ENCODE measurements at places on chromosomes 7 and 10. TPM values are rescaled to one million over a fixed set of nuclear protein-coding genes. Genes with fewer than 3 reads are reported as not detected.

Gene FAM25G
- total RNA-seq = not detected

Gene ITGA8
- total RNA-seq = 18.8 TPM

Gene FZD8
- 23.8 TPM for total RNA-seq

Gene NSMCE4A
- 58.7 TPM for total RNA-seq

Gene C10orf62
- total RNA-seq = 0.82 TPM

DNA sequence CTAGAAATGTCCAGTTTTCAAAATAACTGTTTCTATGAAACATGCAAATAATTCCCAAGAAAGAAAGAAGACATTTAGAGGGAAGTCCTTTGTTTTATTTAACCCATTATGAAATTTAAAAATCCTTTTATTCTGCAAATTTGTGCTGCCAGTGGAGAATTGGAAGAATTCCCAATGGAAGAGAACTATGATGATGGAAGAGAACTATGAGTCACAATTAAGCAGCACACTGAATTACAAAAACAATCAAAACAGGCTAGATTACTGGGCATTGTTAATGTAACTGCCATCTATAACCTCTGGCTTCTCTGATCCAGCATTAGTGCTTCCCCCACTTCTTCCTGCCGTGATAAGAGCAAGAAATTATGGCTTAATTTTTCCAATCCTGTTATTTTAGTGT lies 126.2 kb upstream of the FEZF1 start:
- no peak for DNase-seq

- no peak for DNase-seq
Measured at GRCh38 chr10:80443531-80443974, 10.6 kb upstream of the TSPAN14 start.

GRCh38 chr10:8815969-8816368 lies 761.5 kb downstream of the GATA3 start:
- no peak for DNase-seq

DNA sequence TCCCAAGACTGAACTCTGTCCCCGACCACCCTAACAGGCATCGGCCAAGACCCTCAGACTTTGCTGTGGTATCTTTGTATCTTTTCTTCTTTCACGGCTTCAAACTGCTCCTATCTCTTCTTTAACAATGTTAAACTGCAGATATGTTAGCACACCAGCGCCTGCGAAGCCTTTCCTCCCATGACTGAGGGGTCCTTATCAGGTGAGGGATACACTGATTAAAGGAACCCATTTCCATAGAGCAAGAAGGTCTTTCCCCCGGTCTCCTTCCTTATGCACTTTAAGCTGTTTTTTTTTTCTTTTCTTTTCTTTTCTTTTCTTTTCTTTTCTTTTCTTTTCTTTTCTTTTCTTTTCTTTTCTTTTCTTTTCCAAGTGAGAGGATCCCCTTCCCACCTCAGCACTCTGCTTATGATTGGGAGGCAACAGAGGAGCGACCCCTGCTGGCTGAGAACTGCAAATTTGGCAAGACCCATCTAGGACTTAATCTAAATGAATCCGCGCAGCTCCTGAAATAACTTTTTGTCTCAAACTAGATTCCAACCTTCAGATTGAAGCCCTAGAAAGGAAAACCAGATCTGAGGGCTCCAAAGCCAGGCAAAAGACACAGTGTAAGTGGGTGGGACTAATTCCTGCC lies 109.9 kb downstream of the ITGB8 start:
- no peak for DNase-seq

DNA sequence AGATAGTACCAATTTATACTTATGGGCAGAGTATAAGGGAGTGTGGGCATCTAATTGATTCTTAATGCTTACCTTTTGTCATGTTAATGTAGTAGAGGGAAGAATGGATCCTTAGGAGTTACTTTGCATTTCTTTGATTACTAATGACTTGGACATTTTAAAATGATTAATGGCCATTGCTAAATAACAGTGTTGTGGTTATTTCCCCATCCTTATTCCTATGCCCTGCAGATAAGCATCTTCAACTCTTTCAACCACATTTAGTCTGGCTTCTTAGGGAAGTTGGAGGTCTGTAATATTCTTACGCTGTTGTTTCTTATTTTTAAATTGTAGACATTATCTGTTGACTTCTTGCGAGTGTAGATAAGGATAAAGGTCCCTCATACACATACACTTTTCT lies 37.2 kb downstream of the KAT6B start:
- no peak for DNase-seq

DNA sequence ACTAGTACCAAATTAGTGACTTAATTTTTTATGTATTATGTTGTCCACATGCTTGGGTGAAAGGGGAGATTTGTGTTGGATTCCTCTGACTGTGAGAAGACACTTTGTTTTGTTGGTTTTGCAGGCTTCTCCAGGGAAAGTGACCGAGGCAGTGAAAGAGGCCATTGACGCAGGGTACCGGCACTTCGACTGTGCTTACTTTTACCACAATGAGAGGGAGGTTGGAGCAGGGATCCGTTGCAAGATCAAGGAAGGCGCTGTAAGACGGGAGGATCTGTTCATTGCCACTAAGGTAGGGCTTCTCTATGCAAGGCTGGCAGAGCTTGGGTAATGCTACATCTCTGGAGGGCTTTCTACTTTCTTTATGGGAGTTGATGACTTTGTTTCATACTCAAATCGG lies 4.5 kb downstream of the AKR1E2 start:
- no peak for DNase-seq

GRCh38 chr10:29119374-29119773 lies 169.5 kb upstream of the LYZL1 start:
- DNase-seq = no peak

- DNase-seq = peak; percentile 35
Measured at GRCh38 chr7:29843093-29843492, 36.8 kb downstream of the WIPF3 start.

DNA sequence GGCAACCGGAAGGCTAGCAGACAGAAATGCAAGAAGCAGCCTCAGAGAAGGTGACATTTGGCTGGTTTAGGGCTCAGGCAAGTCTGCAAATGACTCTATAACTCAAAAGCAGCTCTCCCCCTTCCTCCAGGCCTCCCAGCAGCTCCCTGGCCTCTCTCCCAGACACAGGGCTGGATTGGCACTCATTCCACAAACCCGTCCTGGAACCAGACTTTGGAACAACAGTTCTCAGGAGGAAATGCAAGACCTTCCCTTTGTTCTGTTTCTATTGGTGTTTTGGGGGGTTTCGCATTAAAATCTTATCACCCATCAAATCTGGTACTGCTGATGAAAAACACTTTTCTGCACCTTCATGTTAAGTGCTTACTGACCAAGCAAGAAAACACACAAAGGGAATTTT lies 40.3 kb upstream of the EFCAB10 start:
- DNase-seq = peak; percentile 76

DNA sequence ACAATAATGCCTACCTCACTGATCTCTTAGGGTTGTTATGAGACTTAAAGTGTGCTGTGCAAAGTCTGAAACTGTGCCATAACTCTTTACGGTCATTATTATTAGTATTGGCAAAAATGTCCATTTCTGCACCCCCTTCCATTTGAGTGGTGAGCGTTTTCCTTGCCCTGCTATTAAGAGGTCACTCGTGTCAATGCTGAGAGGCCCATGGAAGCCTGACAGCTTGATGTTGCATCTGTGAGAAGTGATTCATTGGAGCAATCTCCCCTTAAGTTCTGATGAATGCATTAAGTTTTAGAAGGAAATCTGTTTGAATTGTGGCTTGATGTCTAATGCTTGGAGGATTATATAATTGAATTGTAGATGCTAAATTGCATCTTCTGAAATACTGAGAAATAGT lies 253.3 kb downstream of the FRMD4A start:
- no peak for DNase-seq

GRCh38 chr7:68789597-68789996 lies 808.7 kb upstream of the AUTS2 start:
- DNase-seq = no peak

DNA sequence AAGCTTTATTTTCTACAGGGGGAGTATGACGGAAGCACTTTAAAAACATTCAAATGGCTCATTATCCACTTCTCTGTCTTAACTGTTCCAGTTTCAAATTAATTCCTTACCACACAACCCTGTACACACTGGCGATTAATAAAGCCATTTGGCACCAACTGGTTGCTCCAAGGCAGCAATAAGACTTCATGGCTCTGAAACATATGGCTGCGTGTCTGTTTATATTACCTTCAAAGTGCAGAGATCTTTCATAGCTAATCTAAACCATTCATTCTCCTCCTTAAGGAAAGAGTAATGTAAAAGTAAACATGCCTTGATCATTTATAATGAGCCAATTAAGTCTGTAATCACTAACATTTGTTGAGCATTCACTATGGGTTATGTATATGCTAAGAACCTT lies 325.7 kb downstream of the PARD3 start:
- no peak for DNase-seq

DNA sequence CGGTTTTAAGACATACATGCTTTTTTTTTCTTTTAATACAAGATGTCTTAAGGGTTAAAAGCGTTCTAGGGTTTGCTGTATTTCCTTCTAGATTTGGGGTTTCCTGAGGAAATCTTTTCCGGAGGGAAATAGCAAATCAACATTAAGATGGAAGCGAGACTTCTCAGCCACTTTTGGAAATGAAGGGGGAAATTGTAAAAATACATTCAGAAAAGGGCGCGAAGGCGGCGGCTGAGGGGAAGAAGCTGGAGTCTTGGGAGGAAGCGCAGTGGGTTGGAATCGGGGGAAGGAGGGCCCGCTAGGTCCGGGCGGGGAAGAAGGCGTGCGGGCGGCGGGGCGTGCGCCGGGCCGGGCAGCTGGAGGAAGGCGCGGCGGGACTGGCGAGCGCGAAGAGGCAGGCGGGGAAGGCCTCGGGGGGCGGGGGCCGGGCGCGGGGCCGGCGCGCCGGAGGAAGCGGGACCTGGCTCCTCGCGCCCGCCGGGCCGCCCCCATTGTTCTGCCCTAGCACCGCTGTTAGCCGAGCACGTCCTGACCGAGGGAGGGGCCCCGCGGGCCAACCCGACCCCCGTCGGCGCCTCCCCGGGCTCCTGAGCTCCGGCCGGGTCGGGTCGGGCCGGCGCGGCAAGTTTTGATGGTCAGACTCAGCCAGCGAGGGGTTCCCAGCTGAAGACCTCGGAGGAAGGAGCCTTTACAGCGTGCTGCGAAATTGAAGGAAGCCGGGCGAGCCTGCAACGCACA lies 1.5 kb upstream of the SKIDA1 start:
- peak; percentile 79 for DNase-seq

DNA sequence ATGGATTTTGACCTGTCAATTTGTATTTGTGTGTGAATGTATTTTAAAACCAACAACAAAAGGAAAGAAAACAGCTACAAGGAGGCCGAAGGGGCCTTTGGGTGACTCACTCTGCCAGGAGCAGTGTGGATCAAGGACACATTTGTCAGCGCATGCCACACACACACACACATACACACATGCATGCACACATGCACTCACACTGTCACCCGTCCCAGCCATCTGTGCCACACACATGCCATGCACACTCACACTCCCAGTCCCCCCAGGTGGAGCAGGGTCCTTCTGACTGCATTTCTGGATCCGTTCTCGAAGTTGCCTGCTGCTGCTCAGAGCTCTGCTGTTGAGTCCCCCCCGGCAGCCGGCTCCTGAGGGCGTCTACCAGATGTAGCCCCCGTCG lies 26.0 kb downstream of the SPOCK2 start:
- DNase-seq = no peak

GRCh38 chr10:108544500-108545120 lies 1378.7 kb downstream of the XPNPEP1 start:
- peak; percentile 73 for DNase-seq

DNA sequence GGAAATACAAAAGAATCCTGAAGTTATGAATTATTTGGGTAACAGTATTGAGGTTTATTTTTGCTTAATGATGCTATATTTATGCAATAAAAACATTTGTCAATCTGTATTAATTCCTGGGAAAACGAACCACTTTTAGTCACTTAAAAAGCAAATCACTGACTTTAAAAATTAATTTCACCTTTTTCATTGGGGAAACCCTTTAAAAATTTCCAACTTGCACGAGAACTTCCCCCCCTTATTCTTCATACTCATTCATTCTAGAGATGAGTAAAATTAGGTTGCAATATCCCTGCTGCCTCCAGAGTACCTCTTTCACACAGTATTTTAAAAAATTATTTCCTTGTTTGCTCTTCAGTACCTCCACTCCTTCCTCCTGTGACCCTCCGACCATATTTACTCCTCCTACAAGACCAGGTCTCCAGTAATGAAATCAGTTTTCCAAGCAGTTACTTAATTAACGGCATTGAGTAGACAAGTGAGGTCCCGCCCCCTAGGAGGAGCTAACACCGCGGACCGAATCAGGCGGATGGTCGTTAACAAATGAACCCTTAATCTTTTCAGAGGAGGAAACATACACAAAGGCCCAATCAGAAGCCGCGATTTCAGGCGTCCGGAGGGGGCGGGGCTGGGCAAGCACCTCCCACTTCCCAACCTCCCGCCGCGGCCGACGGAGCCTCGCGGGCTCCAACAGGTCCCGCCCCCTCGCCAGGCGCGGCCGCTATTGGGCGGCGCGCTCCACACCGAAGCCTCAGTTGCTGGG lies 465 bp upstream of the TRIM24 start:
- peak; percentile 99 for DNase-seq

All from tongue (tissue), 3 donors.